ENCODE measurements at places on chromosomes 12 and 14.

DNA sequence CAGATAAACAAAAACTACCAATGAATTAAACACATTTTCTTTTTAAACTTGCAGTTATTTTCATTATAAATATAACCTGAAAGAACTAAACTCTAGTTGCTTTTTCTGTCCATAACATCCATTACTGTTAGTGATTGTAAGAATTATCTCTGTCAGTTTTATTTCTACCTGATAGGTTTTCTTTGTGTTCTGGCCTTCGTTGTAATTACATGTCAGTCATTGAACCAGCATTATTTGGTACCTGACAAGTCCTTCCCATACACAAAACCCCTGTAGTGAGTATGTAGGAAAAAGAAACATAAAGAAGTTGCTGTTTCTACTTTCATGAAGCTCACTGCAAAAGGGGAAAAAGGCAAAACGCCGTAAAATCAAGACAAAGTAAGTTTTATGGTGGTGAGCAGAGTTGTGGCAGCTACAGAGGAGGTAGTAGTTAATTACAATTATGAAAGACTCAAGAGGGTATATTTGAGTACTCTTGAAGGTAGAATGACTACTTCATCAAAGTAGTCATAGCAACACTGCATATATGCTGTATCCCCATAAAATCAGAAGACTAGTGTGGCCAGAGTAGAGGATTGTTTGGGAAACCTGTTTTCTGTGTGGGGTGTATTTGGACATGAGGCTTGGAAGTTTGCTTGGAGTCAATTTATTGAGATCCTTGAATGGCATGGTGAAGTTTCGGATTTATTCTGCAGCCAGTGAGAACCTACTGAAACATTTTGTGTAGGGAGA is 102.8 kb downstream of the SLC5A8 start:
- DNase-seq, result no peak

DNA sequence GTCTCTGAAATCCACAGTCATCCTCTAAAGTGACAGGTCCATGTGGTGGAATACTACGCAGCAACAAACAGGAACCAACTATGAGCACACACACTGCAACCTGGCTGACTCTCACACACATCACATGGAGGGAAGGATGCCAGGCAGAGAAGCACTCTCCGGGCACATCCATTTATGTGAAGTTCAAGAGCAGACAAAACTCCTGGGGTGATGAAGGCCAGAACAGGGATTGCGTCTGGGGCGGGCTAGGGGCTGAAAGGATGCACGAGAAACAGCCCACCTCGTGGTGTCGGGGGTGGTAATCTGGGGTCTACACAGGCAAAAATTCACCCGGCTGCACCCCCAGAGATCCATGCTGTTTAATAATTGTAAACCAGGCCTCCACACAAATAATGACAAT is 100.2 kb downstream of the DICER1 start:
- no peak for DNase-seq

GRCh38 chr12:110307372-110307771 is 26.3 kb downstream of the ATP2A2 start:
- no peak for DNase-seq

DNA sequence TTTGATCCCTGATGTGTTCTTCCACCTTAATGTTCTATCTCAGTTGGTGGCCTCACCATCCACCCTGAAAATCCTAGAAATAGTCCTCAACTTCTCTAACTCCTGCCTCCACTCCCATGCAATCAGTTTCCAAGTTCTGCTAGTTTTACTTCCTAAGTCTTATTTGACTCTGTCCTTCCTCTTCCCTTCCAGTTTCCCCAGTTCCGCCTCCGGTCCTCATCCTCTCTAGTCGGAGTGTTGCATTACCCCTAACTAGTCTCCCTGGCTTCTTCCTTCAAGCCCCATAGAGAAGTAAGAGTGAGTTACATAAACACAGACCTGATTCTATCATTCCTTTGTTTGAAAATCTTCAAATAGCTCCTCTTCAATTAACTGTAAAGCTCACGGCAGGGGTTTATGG is 236.5 kb downstream of the GXYLT1 start:
- no peak for DNase-seq

- DNase-seq, result no peak
Observed at GRCh38 chr14:63454436-63454835, 88.7 kb downstream of the PPP2R5E start.

DNA sequence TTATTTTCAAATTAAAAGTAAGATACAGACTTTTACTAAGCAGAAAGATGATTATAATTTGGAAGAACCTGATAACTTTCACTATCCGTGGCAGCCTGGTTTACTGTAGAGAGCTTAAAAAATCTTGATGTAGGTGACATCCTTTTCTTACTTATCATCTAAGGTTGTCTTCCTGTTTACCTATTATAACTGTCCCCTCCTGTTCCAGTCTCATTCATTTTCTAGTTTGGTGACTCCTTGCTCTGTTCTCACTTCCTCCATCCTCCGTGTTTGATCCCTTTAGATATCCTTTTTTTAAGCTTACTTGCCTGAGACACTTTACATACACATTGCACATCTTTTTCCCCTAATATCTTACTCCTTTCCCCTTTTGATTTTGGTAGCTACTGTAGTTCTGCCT is 27.5 kb downstream of the CCDC91 start:
- DNase-seq, result no peak

GRCh38 chr12:67986632-67987031 is 2.6 kb upstream of the IFNG-AS1 start:
- DNase-seq, result no peak

DNA sequence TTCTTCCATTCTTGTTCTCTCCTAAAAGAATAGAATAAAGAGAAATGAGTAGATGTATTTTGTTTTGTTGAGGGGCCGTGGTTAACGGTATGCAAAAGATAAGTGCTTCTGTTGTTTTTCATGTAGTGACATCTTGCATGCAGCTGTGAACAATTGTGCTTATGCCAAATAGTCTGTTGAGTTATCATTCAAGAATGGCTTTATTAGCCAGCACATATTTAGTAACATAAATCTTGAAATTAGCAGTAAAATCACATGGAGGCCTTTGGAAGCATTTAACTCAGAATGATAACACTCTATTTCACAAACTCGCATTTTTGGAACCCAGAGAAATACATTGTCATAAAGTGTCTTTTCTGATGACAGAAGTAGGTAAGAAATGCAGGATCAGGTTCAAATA is 1772.0 kb upstream of the FLRT2 start:
- no peak for DNase-seq

DNA sequence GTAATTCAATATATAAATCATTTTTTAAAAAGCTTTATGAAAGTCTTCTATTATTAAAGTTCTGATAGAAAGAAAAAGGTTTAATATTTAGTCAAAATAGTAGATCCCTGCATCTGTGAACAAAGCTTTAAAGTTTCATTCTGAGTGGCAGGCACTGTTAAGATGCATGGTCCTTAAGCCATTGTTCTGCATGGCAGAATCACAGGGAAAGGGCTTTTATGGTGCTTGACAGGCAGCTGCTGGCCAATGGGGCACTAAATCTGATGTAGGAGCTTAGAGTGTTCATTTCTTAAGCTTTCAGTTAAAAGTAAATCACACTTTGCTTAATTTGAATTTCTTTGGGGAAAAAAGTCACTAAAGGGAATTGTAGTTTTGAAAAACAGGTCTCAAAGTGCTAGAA is 148.2 kb downstream of the PLEKHA5 start:
- DNase-seq, result no peak

- no peak for DNase-seq
Observed at GRCh38 chr12:128382946-128383345, 116.0 kb downstream of the TMEM132C start.

Data from CD4-positive, alpha-beta T cell treated with Interleukin-12 subunit alpha and Interleukin-12 subunit beta, for 1 hour (primary cell).